Stimulated activated CD8-positive, alpha-beta memory T cell treated with anti-CD3 and anti-CD28 coated beads, Interleukin-15, amount 100 ng/mL, for 48 hours (primary cell): ENCODE measurements at places on chromosomes 13 and 19.

GRCh38 chr13:34765446-34766180 lies 176.5 kb upstream of the NBEA start:
- DNase-seq = no peak

- no peak for DNase-seq
Measured at GRCh38 chr19:49393881-49394280, 5.8 kb downstream of the KASH5 start.

GRCh38 chr13:95814495-95814894 lies 137.6 kb downstream of the DNAJC3 start:
- DNase-seq = no peak

DNA sequence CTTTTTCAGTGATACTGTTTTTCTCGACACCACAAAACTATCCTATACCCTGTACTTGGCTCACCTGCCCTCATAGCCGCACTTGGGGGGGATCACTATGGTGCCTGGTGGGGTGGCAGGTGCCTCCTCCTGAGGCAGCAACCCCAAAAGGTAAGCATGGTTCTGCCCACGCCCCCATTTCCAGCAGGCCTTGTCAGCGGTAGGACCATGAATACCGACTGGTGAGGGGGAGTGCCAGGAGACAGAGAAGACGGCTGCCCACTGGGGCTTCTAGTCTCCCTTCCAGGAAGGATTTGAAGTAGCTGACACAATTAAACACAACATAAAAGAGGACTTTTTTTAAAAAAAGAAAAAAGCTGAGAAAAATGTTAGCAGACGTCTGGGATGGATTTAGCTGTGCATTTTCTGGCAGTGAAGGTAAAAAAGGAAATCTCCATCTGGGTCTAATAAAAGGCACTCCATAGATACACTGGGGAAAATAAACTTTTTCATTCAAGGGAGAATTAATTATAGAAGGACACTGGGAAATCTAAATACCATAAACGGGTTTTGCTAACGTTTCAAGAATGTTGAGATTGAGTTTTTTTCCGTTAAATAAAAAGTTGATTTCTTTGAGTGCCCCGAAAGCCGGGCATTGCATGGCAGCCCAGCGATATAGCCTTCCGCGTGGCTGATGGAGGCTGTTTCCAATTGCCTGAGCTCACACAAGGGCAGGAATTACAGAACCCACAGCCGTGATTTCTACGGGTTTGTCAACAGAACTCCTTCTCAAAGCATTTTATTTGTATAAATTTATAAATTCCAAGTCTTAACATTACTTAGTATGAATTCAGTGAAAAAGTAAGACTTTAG lies 45.1 kb downstream of the ATP11A start:
- no peak for DNase-seq

- DNase-seq = no peak
Measured at GRCh38 chr13:53127373-53127772, 98.8 kb downstream of the OLFM4 start.

DNA sequence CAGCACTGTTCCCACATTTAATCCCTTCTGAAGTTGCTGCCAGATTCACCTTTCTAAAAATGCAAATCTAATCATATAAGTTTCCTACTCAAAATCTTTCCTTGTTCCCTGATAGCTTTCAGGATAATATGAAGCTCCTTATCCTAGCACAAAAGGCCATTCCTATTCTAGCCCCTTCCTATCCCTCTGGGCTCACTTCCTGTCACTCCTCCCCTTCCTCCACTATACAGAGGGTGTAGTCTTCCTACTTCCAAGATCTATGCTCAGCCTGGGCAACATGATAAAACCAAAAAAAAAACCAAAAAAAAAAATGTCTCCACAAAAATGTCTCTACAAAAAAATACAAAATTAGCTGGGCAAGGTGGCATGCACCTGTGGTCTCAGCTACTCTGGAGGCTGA lies 78.3 kb downstream of the TSC22D1 start:
- no peak for DNase-seq

GRCh38 chr13:45412274-45413049 lies 5.7 kb downstream of the SLC25A30 start:
- no peak for DNase-seq
